Fibroblast of skin of abdomen (primary cell): ENCODE measurements at places on chromosomes 2 and 18.

- no peak for DNase-seq
Observed at GRCh38 chr2:65688141-65688886, 255.9 kb upstream of the SPRED2 start.

GRCh38 chr2:140895378-140895777 lies 1235.4 kb downstream of the LRP1B start:
- DNase-seq: no peak

DNA sequence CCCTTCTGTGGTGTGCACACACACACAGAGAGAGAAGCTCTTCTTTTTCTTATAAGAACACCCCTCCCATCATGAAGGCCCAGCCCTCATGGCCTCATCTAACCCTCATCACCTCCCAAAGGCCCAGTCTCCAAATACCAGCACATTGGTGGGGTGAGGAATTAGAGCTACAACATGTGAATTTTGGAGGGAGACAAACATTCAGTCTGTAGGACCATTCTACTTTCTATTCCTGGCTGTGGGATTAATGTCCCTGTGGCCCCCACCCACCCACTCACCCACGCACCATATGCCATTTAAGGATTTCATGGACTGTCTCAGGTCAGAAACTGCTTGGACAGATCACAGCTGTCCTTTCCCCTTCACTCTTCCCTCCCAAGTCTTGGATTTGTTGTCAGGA lies 190.2 kb downstream of the GBX2 start:
- DNase-seq: no peak

GRCh38 chr18:5463390-5463789 lies 80.4 kb downstream of the EPB41L3 start:
- peak; percentile 83 for DNase-seq

DNA sequence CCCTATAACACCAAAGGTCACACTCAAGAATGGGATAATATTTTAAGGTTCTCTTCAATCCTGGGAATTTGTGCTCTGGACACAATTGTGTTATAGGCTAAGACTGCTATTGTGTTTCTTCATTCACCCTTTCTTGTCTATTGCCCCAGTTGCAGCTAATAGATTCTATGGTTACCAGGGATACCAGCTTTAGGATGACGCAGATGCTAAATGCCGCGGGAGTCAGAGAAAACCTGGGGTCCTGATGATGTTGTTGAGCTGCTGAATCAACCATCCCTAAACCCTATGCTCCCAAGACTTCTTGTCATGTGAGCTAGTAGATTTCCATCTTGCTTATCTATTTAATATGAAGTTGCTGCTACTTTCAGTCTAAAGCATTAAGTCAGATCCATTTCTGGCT lies 5.4 kb downstream of the CRYGD start:
- no peak for DNase-seq

GRCh38 chr18:49861659-49862058 lies 48.3 kb upstream of the ACAA2 start:
- DNase-seq: no peak

DNA sequence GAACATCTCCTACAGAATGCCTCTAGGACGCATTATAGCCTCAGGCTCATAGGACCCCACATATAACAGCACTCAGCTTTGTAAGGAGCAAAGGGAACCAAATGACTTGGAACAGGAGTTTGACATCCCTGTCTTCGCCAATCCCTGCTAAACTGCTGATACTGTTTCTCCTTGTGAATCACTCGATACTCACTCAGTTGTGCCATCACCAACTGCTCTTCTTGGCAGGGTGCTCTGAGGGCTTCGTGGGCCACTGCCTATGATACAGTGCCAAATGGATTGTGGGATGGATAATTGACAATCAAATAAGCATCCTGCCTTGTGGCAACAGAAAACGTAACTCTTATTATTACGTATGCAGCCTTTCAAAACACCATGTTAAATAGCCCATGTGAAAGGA lies 396.3 kb downstream of the RIT2 start:
- no peak for DNase-seq
